IMR-90 (cell line): ENCODE measurements at places on chromosomes 1 and 21. TPM values are rescaled to one million over a fixed set of nuclear protein-coding genes. Genes with fewer than 3 reads are reported as not detected.

DNA sequence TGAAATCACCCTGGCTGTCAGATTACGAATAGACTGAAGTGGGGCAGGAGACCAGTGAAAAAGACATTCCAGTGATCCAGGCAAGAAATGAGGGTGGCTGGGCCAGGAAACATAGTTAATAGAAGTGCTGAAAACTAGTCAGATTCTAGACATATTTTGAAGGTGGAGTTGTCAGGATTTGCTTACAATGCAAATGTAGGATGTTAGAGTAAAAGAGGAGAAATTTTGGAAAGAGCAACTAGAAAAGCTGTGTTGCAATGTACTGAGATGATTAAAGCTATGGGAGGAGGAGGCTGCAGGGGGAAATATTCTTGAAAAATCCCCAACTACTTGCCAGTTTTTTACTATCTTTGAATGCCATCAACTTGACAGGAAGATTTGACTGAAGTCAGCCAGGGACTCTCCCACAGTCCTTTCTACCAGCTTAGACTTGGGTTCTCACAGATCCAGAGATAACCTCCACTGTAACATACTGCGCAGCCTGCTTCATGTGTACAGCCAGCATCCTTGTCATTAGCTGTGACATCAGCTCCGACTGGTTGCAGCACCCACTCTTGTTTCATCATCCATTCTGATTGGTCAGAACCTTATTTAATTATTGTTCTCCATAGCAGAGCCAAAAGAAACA lies 109.7 kb downstream of the TSEN15 start:
- DNase-seq = peak; percentile 59

DNA sequence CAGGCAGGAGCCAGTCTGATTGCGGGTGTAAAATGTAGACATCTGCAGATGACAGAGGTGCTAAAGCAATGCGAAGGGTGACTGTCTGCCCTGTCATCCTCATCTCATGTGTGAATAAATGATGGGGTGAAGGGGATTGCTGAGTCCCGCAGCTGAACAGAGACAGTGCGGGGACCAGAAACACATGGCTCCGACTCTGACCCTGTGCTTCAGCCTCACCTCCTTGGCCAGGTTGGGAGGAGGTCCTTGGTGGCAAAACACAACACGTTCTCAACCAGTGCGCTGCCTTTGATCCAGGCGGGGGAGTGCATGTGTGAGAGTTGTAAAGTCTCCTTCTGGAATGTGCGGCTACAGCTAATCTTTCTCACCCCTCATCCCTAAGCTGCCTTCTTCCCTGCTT lies 32.0 kb upstream of the TTC22 start:
- DNase-seq = no peak

DNA sequence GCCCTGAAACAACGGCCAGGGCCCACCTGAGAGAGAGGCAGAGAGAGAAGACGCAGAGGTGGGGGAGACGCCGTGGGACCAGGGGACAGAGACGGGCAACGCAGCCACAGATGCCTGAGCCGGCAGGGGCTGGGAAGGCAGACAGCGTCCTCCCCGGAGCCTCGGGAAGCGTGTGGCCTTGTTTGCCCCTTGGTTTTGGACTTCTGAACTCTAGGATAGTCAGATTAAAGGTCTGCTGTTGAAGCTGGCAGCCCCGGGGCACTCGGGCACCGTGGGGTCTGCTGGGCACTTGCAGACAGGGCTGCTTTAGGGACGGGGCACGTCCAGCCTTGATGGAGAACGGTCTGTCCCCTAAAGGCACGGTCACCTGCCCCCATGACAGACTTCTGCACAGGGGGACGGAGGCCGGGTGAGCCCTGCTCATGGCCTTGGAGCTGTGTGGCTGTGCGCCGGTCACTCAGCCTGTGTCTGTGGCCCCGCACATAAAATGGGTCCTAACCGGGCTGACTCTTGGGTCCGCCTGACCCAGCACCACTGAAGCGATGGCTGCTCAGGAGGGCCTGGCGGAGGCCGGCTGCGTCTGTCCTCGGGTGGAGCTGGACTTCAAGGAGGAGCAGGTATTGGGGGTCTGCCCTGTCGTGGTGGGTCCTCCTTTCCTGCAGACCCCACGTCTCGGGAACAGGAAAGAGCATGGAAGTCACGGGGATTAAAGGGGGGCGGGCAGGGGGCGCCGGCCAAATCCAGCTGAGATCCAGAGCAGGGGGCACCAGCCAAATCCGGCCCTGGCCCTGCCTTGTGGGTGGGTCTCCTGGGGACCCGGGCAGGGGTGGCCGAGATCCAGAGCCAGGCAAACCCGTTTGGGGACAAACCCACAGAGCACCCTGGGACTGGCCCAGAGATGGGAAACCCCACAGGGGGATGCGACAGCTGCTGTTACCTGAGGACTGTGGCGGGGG lies 9.6 kb upstream of the RNF223 start:
- no peak for DNase-seq

The OMA1 gene
- 5.9 and 11.9 TPM in 2 replicates for total RNA-seq

The PFDN2 gene
- 62.4 and 166 TPM in 2 replicates for total RNA-seq
